ENCODE measurements at places on chromosomes 16 and 17.

- DNase-seq = no peak
Measured at GRCh38 chr16:68216240-68216639, 19.7 kb downstream of the ESRP2 start.

DNA sequence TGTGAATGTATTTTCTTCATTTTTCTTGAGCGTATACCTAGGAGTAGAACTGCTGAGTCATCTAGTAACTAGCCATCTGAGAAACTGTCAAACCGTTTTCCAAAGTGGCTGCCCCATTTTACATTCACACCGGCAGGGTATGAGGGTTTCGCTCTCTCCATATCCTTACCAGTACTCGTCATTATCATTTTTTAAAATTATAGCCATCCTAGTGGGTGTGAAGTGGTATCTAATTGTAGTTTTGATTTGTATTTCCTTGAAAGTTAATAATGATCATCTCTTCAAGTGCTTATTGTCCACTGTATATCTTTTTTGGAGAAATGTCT is 6.0 kb downstream of the RNF157 start:
- DNase-seq = no peak

- no peak for DNase-seq
Measured at GRCh38 chr17:81487487-81488275, 24.9 kb downstream of the ACTG1 start.

- no peak for DNase-seq
Measured at GRCh38 chr17:29086628-29087332, 43.8 kb downstream of the PIPOX start.

- no peak for DNase-seq
Measured at GRCh38 chr17:39622380-39623006, 4.3 kb upstream of the PPP1R1B start.

- no peak for DNase-seq
Measured at GRCh38 chr17:17076066-17076465, 33.8 kb downstream of the MPRIP start.

GRCh38 chr17:63337579-63337978 is 108.5 kb downstream of the CYB561 start:
- DNase-seq = no peak

DNA sequence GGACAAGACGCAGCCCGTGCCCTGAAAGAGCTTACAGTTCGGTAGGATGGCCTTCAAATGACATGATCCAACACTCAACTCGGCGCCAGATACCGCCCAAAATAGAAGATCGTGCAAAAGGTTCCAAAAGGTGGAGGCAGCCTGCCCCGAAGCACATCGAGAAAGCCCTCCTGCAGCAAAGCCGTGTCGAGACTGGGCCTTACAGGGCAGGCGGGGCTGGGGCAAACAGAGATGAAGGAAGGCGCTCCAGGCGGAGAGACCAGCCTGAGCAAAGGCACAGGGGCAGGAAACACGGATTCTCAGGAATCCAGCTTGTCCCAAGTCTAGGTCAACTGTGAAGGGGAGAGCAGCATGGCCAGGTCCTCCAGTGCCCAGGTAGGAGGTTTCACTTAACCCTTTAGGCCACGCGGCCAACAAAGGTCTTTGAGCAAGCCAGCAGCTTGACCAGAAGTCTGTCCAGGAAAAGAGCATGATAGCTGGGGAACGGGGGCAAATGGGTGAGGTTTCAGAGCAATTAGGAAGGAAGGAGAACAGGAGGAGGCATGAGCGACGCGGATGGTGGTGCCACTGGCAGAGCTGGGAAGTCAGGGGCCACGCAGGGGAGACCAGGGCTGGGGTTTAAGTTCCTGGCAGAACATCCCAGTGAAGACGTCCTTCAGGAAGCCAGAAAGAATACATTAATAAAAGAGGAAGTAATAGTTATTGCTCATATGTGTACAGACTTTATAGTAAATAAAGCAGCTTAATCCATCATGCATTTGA is 21.2 kb upstream of the EIF1 start:
- no peak for DNase-seq

- no peak for DNase-seq
Measured at GRCh38 chr17:75512926-75513640, 2.3 kb downstream of the CASKIN2 start.

DNA sequence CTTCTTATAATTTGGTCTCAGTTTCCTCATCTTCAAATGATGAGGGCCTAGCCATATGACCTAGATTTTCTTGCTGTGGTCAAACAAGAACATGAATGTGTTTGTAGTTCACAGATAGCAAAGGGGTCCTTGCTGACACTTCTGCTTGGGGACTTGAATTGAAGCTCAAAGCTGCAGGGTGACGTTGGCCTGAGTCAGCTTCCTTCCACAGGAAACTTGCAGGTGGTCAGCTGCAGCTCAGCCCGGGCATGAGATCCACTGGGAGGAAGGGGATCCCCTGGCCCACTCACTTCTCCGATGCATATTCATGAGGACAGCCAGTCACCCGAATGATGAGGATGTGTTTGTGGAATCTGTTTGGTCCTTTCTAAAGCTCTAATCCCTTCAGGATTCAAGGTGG is 42.6 kb upstream of the AXIN2 start:
- DNase-seq = no peak

DNA sequence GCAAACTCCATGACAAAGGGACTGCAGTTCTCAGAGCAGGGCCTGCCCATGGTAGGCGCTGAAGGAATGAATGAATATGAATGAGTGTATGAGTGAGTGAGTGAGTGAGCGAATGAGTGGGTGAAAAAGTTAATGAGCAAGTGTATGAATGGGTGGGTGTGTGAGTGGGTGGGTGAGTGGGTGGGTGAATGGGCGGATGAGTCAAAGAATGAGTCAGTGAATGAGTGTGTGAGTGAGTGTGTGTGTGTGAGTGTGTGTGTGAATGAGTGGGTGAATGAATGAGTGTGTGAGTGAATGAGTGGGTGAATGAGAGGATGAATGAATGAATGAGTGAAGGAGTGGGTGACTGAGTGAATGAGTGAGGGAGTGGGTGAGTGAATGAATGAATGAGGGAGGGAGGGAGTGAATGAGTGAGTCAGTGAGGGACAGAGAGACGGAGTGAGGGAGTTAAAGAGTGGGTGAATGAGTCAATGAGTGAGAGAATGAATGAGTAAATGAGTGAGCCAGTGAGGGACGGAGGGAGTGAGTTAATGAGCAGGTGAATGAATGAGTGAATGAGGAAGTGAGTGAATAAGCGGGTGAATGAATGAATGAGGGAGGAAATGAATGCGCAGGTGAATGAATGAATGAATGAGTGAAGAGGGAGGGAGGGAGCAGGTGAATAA is 11.1 kb upstream of the CHMP6 start:
- no peak for DNase-seq

- DNase-seq = no peak
Measured at GRCh38 chr17:74760404-74761105, 12.1 kb downstream of the NHERF1 start.

GRCh38 chr16:47142486-47142820 is 1.3 kb downstream of the NETO2 start:
- DNase-seq = no peak

GRCh38 chr16:81632392-81633146 is 146.5 kb upstream of the PLCG2 start:
- no peak for DNase-seq

DNA sequence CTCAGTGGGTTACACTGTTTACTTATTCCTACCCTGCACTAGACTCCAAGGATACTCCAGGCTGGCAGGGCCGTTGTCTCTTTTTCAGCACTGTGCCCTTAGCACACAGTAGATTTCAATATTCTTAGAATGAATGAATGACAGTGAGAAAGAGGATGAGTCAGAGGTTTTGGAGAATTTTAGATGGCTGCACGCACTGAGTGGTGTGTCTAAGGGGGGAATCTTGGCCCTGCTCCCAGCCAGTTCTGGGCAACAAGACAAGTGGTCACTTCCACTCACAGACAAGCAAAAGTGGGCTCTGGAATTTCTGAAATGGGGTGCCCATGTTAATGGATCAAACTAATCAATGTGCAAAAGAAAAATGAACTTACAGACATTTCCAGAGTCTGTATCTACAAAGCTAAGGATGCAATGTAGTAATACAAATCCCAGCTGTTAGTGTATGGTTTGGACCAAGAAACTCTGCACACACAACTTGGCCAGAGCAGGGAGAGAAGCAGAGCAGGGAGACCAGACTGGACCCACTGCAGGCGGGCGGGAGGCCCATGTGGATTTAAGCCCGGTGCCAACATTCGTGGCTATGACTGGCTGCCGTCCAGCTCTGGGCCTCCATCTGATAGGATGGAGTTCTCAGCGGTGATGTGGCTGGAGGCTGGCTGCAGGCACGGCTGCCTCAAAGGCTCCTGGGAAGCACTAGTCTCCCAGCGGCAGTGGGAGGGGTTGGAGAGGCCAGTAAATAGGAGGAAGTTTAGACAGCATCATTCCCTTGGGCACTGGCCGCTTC is 95.6 kb upstream of the CDYL2 start:
- no peak for DNase-seq

- DNase-seq = no peak
Measured at GRCh38 chr17:43308999-43309398, 75.2 kb upstream of the RNU2-1 start.

- peak; percentile 57 for DNase-seq
Measured at GRCh38 chr16:87487361-87487924, 5.4 kb downstream of the ZCCHC14 start.

DNA sequence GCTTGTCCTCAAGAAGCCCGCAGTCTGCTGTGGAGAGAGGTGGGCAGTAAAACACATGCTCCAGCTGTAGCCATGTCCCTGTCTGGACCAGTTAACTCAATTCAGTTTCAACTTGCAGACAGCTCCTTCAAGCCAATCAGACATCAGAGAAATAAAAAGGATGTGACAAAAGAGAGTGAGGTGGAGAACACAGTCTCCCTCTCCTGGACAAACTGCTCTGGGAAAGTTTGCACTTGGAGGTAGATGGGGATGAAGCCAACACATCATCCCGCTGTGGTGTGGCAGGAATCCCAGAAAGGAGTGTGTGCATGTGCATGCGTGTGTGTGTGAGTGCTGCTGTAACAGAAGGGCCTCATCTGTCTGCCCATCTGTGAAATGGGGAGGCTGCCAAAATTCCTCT is 358.6 kb upstream of the ASIC2 start:
- DNase-seq = peak; percentile 35

DNA sequence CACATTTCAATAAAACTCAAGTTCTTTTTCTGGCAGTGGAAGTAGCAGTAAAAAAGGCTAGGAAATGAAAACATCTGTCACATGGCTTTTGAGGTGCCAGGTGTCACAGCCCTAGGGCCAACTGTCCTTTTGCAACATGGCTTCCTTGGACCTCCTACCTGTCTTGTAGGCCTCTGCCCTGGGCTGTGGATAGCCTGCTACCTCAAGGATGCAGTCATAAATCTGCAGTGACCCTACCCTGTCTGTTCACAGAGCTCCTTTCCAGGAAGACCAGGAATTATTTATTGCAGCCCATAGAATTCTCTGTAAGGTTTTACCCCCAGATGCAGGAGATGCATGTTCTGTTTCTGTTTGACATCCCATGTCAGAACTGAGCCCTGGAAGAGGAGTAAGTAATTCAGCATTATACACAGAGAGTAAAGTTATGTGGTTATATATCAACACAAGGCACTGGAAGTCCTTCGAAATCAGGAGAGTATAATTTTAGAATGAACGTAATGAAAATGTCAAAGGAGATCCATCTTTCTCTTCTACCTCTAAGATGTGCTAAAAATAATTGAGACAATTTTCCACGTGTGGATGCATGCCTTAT is 172.6 kb downstream of the MAP2K4 start:
- DNase-seq = no peak

DNA sequence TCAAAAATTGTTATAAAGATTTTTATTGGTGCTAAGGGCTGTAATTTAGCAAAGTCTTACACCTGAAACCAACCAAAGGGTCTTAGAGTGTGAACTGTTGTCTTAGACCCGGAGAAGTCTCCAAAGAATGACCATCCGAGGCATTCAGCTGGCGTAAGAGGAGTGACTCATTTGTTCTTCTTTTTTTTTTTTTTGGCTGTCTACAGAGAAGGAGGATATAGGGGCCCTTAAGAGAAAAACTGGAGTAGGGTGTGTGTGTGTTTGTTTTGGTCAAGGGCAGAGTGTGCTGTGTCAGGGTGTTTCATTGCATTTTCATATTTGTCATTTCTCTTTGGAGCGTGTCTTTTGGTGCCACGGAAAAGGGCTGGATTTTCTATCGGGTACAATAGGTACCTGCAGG is 508.0 kb downstream of the WWOX start:
- DNase-seq = no peak

- peak; percentile 52 for DNase-seq
Measured at GRCh38 chr17:32998111-32998886, 6.7 kb downstream of the SPACA3 start.

DNA sequence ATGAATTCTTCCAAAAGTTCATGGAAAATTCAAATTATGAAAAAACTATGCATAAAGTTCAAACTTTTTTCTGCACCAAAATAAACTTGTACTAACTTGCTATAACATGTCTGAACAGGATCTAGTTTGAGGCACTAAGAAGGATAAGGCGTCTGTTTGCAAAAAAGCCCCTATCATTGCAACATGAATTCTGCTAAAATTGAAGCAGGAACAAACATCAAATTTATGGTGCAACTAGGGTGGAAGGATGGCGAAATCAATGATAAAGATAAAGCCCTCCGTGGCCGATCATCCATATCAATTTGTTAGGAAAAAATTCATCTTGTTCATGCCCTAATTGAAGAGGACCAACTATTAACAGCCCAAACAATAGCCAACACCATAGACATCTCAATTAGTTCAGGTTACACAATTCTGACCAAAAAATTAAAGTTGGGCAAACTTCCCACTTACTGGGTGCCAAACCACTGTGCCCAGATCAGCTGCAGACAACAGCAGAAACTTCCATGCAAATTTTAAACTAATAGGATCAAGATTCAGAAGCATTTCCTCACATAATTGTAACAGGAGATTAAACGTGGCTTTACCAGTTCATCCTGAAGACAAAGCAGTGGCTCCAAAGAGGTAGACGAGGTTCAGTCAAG is 12.9 kb downstream of the IL21R start:
- DNase-seq = no peak

DNA sequence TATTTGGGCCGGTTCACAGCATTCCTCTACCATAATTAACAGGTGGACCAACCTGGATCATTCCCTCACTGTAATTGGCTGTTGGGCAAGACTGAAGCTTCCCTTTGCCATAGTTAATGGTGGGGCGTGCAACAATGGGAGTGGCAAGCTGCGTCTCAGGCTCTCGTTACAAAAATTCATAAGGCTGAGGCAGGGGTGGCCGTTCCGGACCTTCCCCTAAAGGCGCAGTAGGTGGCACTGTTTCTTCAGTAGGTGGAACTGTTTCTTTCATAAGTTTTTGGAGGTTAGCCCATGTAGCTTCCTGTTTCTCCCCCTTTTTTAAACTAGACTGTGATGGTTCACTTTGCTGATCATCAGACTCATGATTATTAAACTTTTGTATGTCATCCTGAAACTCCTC is 17.0 kb upstream of the TMC5 start:
- no peak for DNase-seq

- DNase-seq = no peak
Measured at GRCh38 chr16:19659554-19659953, 58.5 kb downstream of the KNOP1 start.

Measured in iPS DF 19.7 (cell line).